Lung (tissue), 17 donors: ENCODE measurements at places on chromosomes 7 and 10. TPM values are rescaled to one million over a fixed set of nuclear protein-coding genes. Genes with fewer than 3 reads are reported as not detected.

DNA sequence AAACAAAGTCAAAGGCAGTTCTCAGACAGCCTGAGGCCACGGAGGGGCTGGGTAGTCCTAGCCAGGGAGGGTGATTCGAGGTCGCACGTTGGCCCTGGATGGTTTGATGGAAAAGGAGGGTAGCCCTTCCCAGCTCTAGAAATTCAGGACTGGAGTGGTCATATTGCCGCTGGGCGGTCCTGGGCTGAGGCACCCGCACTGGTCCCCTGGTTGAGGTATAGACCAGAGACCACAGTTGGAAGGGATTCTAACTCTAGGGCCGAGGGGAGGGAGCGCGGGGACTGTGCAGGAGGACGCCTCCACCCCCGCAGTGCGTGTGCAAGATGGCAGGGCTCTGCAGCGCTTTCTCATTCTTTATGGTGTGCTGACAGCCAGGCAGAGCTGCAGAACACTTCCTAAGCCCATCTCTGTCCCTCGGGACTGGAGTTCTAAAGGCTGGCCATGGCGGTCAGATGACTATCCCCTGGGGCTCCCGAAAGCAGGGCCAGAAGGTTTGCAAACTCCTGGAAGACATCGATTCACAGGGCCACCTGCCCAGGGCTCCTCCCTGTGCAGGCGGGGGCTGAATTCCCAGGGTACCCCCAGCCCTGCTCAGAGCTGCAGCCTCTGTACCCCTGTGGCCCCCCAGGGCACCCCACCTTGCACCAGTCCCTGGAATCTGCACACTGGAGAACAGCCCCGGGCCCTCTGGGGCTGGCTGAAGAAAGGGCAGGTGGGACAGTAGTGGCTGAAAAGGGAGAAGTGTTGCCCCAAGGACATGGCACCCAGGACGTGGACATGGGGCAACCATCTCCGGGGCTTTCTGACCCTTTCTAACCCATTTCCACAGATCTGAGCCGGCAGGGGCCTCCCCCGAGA is 51.0 kb upstream of the ELN start:
- no peaks in the 10 kb centered on the region for H3K36me3 ChIP-seq
- H3K4me3 ChIP-seq = no peak overlapping the region
- H3K27me3 ChIP-seq = peaks cover 6% of the 10 kb centered on the region

DNA sequence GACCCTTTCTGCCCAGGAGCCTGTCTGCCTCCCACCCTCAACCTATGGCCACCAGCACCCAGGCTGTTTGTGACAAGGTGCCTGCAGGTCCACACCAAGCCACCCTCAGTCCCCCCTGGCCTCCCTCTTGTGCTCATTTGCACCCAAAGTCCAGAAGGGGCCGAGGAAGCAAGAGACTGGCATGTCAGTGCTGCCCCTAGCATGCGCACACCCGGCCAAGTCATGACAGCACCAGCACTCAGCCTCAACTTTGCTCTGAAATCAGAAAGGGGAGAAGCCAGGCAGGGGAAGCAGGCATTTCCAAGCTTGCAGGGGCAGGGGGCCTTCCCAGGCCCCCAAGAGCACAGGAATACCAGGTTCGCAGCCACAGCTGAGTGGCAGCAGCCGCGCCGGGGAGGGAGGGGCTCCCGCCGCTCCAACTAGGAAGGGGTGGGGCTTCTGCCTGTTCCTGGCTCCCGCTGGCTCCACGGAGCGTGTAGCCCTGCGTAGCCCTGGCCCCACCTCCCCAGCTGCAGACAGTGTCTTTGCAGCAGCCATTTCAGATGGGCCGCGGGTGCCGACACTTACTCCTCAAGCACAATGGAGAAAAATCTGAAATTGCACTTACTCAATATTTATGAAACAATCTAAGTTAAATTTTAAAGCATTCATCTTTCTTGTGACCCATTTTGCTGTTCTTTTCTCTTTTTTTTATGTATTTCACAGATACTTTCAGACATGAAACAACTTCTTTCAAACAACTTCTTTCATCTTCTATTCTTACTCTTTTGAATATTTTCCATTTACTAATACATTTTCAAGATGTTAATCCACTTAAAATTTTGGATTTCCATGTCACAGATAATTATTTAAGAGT is 54.9 kb upstream of the ABCB5 start:
- H3K4me1 ChIP-seq = no peaks in the 10 kb centered on the region
- DNase-seq = no peak
- H3K27ac ChIP-seq = no peak overlapping the region
- H3K4me3 ChIP-seq = no peak overlapping the region

DNA sequence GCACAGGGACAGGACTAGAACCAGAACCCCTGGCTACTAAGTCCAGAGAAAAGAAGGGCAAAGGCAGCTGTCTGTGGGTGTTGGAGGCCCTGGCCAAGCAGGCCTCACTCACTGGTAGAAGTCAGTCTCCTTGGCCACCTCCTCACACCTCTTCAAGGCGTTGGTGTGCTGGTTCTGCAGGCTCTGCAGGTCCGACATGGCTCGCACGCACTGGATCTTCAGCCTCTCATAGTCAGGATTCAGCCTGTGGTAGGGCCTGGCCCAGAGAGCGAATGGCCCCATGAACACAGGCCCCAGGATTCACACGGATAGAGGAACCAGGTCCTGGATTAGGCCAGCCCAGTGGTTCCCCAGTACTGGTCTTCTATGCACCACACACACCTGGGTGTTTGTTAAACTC is 72.4 kb downstream of the DLG5 start:
- no peaks in the 10 kb centered on the region for H3K27me3 ChIP-seq
- no peak for DNase-seq
- H3K36me3 ChIP-seq = no peaks in the 10 kb centered on the region
- H3K4me3 ChIP-seq = no peak overlapping the region
- no peak overlapping the region for H3K27ac ChIP-seq
- H3K4me1 ChIP-seq = no peaks in the 10 kb centered on the region

Gene GDF10
- 30.3 TPM for total RNA-seq

GRCh38 chr10:11869219-11869618 is 46.1 kb downstream of the PROSER2 start:
- no peak for DNase-seq
- H3K4me1 ChIP-seq = no peaks in the 10 kb centered on the region
- no peaks in the 10 kb centered on the region for H3K36me3 ChIP-seq
- no peaks in the 10 kb centered on the region for H3K27me3 ChIP-seq
- no peak overlapping the region for H3K4me3 ChIP-seq

- H3K4me3 ChIP-seq = no peak overlapping the region
- no peaks in the 10 kb centered on the region for H3K27me3 ChIP-seq
- no peaks in the 10 kb centered on the region for H3K36me3 ChIP-seq
- no peak overlapping the region for H3K27ac ChIP-seq
Observed at GRCh38 chr10:119444866-119445265, 97.7 kb downstream of the RGS10 start.
